ENCODE measurements at places on chromosomes 6 and 20.

DNA sequence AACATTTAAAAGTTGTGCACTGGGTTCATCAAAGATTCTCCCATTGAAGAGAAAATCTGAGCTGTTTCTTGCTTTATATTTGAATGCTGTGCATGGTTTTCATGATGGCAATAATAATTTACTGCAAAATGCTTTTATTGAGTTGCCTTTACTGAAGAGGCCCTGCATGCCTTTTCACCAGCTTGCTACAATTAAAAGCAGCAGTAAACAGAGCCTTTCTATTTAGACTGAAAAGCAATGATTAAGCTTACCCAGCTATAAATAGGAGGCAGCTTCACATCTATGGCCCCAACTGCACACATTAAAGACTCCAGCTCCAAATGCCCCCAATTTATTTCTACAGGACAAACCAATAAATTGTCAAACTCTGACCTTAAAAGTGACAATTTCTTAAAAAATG, 70.3 kb downstream of the ANKEF1 start:
- no peak for DNase-seq

- DNase-seq: peak; percentile 53
Measured at GRCh38 chr6:141464490-141464889, 668.2 kb upstream of the GJE1 start.

- no peak for DNase-seq
Measured at GRCh38 chr6:10431423-10432164, 16.7 kb upstream of the TFAP2A start.

GRCh38 chr6:231779-232178, 60.5 kb upstream of the DUSP22 start:
- DNase-seq: no peak

GRCh38 chr6:145761584-145761983, 26.3 kb upstream of the EPM2A start:
- peak; percentile 7 for DNase-seq

DNA sequence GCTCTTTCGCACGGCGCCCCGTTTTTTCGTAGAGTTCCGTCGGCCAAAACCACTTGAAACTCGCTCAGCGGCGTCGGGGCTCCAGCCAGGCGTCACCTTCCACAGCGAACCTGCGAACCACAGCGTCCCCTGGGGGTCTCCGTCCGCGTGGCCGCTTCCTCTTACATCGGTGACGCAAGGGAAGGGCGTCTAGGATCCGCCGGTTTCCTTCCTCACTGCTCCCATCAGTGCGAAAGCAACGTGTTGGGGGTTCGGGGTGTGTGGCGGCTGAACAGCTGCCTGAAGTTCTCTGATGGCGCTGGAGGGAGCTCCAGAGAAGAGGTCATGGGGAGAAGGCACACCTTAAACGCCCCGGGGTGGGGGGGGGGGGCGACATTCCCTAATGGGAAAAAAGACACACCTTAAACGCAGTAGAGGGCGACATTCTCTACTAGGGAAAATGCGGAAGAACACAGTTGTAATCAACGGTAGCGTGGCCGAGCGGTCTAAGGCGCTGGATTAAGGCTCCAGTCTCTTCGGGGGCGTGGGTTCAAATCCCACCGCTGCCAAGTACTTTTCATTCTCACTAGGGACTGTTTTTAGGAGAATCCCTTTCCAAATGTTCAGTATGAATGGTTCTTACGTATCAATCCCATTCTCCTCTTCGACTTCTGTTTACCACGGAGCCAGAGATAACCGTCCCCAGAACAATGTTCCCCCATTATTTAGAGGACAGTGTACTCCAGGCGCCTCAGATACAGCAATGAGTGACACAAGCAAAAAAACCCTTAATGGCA, 16.4 kb downstream of the ZNF311 start:
- peak; percentile 80 for DNase-seq

- DNase-seq: peak; percentile 11
Measured at GRCh38 chr20:45629496-45630100, at the start of gene WFDC10A. TSS of gene WFDC10A (plus strand) at chr20:45629739. CDS start at chr20:45629814, 75 bp downstream.

GRCh38 chr6:72940265-72940664, 285.0 kb downstream of the KHDC1L start:
- no peak for DNase-seq

GRCh38 chr20:43459022-43459942, 1.6 kb downstream of the SRSF6 start:
- DNase-seq: no peak

- no peak for DNase-seq
Measured at GRCh38 chr6:125816828-125817280, 26.1 kb downstream of the NCOA7 start.

DNA sequence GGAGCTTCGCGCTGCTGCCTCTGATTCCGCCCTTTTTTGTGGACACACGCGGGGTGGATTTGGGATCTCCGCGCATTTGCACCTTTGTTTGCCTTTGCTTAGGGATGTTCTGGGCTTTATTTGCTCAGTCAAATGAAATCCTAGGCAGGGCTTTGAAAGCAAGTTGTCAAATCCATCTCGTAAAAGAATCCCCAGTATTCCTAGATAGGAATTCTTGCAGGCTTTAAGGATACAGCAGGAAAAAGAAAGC, 453 bp downstream of the CEP57L1 start:
- no peak for DNase-seq

DNA sequence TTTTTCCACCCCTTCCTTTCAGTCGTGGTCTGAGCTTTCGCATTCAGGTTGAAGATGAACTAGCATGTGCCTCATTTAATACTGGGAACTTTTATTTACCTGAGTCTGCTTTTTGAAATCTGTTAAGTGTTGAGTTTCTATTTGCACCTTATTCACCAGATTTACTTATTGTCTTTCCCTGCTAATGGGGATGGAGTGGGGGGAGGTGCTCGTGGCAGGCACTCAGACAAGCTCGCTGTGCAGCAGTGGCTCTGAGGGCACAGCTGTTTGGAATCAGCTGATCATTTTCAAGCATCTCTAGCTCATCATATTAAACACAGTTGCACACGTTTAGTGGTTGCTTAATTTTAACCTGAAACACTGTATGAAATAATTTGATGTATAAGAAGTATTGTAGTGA, 35.6 kb downstream of the UTRN start:
- DNase-seq: no peak

DNA sequence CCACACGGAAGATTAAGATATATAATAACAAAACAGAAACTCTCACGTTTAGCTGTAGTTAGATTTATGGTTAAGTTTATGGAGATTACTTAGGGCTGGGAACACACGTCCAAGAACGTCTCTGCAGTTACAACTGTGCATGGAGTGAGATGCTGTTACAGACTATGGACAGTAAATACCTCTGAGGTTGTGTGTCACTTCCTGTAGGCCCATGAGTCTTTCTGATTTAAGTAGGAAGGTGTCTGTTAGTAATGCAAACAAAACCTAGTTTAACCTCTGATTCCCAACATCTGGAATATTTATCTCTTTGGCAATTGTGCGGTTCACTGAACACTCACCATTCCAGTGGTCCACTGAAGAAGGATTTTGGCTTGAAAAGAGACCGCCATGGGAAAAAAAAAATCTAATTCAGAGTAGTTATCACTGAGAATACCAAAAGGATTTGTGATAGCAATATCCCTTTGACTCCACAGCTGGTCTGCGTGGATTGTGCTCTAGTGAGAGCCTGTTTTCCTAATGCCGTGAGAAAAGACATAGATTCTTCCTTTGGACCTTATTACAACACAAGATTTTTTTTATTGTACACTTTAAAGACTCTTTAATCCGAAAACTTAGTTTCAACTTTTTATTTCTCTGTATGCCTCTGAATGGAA, 478.2 kb upstream of the CITED2 start:
- no peak for DNase-seq

DNA sequence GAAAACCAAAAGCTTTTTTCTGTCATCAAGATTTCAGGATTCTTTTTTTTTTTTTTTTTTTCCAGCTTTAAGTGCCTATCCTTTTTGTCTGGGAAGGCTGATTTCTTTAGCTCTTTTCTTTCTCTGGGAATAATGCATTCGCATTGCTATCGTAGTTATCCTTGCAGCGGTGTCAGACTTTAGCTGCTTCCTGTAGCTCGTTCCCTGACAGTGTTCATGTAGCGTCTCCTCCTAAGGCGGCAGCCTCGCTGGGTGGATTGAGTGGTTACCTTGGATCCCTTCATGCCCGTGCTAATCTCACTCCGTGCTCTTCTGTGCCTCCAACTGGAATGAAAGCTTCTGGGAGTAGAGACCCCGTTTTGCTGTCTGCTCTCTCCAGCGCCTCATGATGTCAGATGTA, 43.1 kb downstream of the UST start:
- DNase-seq: no peak

- no peak for DNase-seq
Measured at GRCh38 chr6:162679681-162680080, 47.9 kb downstream of the PRKN start.

DNA sequence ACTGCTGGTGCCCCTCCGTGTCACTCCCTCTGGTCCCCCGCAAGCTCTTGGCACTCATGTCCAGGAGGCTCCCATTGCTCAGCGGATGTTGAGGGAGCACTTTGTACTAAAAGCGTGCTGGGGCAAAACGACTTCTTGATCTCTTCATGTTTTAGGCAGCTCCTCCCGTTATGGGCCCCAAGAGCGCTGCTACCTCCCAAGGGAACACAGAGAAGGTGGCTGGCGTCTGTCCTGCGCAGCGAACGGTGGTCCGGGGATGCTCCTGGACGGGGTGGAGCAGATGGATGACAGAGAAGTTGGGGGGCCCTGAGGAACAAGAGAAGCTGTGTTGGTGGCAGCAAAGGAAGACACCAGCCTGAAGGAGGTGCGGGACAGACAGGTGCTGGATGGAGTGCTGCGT, 99.8 kb downstream of the TMEM242 start:
- no peak for DNase-seq

- DNase-seq: no peak
Measured at GRCh38 chr6:79605061-79605460, 26.1 kb upstream of the SH3BGRL2 start.

GRCh38 chr6:4653141-4653540, 123.1 kb upstream of the CDYL start:
- DNase-seq: no peak

- no peak for DNase-seq
Measured at GRCh38 chr6:2866171-2866846, 24.6 kb upstream of the SERPINB1 start.

GRCh38 chr6:33249732-33250630, 21.7 kb downstream of the VPS52 start:
- DNase-seq: no peak

DNA sequence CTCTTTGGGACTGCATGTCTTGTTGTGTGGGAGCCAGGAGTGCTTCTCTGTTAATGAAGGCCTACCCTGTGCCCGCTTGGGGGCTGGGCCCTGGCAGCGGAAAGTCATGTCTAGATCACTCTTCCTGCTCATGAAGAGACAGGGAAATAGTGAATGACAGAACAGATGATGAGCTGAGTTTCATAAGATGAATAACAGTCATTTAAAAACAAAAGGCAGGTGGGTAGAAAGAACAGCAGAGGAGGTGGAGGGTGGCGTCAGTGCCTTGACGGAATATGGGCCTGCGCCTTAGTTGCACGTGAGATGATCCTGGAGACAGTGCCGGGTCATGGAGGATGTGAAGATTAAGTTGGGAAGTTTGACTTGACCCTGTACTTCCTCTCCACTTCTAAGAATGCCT, 85.5 kb downstream of the ARID1B start:
- no peak for DNase-seq

- DNase-seq: no peak
Measured at GRCh38 chr6:32189742-32190053, 304 bp downstream of the PBX2 start.

DNA sequence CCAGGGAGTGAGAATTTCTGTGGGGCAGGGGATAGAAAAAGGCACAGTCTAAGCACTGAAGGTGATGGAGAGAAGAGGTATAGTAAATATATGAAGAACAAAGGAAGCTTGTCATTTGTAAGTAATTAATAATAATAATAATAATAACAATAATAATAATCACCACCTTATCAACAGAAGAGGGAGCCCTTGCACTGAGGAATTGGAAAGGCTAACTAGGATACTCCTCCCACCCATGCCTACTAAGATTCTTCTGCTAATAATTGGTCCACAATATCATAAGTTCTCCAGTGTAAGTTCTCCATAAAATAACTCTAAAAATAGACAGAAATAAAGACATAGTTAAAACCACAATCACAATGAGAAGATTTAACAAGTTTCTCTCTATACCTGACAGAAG, 912 bp upstream of the OR12D3 start:
- no peak for DNase-seq

- no peak for DNase-seq
Measured at GRCh38 chr20:45905505-45906079, 6.4 kb downstream of the PLTP start.

GRCh38 chr20:34983089-34983820, 27.6 kb downstream of the MYH7B start:
- DNase-seq: no peak

DNA sequence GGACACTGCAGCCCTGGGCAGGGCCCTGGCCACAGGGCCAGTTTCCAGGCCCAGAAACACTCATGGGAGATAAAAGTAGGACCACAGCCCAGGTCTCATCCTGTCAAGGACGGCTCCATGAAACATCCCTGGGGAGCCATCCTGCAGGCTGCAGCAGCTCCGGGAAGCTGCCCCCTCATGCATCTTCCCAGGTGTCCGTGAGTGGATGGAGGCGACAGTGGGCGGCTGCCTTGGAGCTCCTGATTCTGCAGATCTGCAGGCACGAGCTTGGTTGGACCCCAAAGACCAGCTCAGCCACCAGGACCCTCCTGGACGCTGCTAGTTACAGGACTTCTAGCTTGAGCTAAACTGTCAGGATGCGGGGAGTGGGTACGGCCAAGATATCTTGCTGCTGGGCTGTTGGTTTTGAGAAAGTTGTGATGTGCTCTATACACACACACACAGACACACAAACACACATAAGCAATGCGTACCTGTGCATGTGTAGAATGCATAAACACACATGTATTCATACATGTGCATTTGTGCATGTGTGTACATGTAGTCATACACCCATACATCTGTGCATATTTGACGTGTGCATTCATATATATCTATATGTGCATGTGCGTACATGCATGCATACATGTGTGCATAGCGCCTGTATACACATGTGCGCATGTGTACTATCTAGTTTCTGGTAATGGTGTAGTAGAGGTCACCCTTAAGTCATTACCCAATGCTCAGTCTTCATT, 297.8 kb downstream of the TAF4 start:
- DNase-seq: no peak

- DNase-seq: no peak
Measured at GRCh38 chr20:17024513-17025119, 202.2 kb upstream of the PCSK2 start.

- no peak for DNase-seq
Measured at GRCh38 chr6:35603326-35604202, 85.2 kb downstream of the FKBP5 start.

Data from CD4-positive, alpha-beta T cell treated with Interleukin-17A for 1 hour (primary cell).